BJ (cell line): ENCODE measurements at places on chromosomes 2 and 18. TPM values are rescaled to one million over a fixed set of nuclear protein-coding genes. Genes with fewer than 3 reads are reported as not detected.

Gene AKAIN1
- not detected in 2 replicates for polyA plus RNA-seq

Gene NMUR1
- polyA plus RNA-seq: not detected in 2 replicates

- DNase-seq: no peak
Observed at GRCh38 chr18:35729991-35730668, 148.6 kb downstream of the GALNT1 start.

GRCh38 chr2:225468131-225468530 is 68.6 kb downstream of the NYAP2 start:
- DNase-seq: no peak

- DNase-seq: no peak
Observed at GRCh38 chr18:27665264-27665799, 480.2 kb upstream of the CHST9 start.

GRCh38 chr2:32627441-32627813 is 423 bp upstream of the TTC27 start:
- DNase-seq: no peak

- no peak for DNase-seq
Observed at GRCh38 chr2:126885751-126886210, 12.9 kb upstream of the TEX51 start.

DNA sequence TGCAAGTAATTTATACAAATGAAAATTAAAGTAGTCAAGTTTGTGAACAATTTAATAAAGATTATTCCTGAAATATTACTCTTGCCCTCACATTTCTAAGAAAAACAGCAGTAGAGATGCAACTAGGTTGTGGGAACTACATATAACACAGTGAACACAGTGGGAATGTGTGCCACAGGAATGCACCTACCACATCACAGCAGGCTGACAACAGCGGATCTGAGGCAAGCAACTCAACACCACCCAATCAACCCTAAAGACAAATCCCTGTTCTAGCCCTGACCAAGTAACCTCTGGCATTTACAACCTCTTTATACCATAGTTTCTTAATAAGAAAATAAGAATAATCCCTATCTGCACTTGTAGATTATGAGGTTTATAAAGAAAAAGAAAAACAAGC is 23.4 kb downstream of the MBOAT2 start:
- no peak for DNase-seq

DNA sequence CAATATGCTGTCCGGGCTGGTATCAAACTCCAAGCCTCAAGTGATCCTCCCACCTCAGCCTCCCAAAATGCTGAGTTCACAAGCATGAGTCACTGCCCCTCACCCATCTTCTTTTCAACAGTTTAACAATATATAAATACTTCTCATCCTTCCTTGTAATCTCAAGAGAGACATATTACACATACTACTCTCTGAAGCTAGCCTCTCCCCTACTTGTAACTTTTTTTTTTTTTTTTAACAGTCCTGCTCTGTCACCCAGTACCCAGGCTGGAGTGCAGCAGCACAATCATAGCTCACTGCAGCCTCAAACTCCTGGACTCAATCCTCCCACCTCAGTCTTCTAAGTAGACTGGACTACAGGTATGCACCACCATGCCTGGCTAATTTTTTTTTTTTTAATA is 5.7 kb downstream of the GFPT1 start:
- no peak for DNase-seq

DNA sequence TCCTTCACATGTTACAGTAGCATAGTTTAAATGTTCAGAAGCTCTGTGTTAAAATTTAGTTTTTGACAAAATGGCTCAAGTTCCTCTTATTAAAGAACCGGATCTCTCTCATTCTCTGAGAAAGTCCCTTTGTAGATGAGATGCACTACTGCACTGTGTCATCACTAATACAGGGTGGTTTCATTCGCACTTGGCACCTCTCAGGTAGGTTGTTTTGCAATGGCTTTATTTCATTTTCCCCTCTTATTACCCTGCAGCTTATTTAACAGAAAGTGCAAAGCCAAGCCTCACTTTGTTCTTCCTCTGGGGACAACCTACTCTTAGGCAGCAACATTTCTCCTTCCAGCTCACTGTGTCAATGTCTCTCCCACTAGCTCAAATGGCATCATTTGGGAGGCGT is 185.1 kb downstream of the DLGAP1 start:
- DNase-seq: no peak

- DNase-seq: no peak
Observed at GRCh38 chr2:105249891-105250290, 8.3 kb downstream of the GPR45 start.

DNA sequence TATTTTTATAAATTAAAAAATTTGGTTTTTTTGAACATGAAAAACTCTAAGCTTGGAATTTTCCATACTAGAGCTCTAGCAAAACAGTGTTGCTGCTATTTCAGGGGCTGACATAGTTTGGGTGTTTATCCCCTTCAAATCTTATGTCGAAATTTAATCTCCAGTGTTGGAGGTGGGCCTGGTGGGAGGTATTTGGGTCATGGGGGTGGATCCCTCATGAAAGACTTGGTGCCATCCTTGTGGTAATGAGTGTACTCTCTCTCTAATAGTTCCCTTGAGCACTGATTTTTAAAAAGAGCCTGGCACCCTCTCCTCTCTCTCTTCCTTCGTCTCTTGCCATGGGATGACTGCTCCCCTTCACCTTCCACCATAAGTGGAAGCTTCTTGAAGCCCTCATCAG is 244.6 kb upstream of the UBE2E3 start:
- DNase-seq: no peak

DNA sequence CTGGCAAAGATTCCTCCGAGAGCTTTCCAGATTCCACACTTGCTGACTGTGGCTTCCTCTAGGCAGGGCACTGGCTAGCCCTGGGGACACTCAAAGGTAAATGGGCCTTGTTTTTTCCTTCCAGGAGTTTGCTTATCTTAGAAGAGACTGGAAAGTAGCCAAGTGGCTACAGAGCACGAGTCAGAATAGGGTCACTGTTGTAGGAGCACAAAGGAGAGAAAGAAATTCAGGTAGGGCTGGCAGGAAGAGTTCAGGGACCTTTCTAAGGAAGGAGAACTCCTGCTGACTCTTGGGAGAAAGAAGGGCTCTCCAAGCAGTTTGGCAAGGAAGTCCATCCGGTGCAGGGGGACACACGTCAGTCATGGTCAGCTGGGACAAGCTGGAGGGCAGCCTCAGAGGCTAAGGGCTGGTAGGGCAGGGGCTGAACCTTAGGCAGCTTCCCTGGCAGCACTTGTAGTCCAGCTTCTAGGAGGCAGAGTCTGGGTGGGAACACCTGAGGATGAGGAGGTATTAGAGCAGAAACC is 39.5 kb downstream of the NIFK start:
- DNase-seq: no peak

DNA sequence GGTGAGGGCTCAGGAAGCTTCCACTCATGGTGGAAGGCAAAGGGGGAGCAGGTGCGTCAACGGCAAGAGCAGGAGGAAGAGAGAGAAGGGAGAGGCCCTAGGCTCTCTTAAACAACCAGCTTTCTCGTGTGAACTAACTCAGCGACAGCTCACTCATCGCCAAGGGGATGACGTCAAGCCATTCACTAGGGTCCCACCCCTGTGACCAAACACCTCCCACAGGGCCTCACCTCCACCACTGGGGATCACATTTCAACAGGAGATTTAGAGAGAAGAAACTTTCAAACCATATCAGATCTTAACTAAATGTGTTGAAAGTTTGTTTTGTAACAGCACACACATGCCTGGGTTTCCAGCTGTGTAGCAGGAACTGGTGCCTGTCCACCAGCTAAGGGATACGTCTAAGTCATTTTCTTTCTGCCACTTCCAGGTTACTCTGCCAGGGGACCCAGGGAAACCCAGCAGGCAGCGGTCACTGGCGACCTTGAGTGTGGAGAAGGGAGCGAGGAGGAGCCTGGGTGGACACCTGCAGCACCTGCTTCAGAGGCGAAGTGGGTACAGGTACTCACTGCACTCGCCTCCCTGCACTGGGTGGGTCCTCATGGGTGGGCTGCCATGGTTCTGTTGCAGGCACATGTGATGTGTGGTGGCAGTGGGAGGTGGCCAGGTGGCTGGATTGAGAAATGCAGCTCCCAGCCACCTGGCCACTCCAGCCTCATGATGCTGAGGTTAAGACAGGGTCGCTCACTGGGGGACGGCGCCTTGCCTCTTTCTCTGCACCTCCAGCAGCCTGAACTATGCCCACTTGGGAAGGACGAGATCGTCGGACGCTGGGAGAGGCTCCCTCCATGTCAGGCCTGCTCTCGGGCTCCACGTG is 8.4 kb upstream of the GPC1 start:
- DNase-seq: no peak

DNA sequence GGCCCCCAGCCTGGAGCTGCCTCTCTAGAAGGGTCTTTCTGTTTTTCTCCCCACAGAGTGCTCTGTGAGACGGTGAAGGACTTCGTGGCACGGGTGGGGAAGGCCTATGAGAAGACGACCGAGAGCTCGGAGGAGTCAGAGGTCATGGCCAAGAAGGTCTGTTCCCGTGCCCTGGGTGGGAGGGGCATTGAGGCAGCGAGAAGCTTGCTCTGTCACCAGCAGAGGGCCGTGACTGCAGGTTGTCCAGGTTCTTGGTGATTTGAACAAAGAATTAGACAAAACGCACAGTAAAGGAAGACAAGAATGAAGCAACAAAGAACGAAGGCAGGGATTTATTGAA is 93.9 kb downstream of the DGKD start:
- no peak for DNase-seq

GRCh38 chr2:224925810-224926100 is 116.5 kb downstream of the DOCK10 start:
- no peak for DNase-seq

- DNase-seq: no peak
Observed at GRCh38 chr2:74632209-74632938, 15.8 kb downstream of the M1AP start.
